ENCODE measurements at places on chromosomes 5 and 9. TPM values are rescaled to one million over a fixed set of nuclear protein-coding genes. Genes with fewer than 3 reads are reported as not detected.

MARCOL gene
- total RNA-seq = not detected

SMIM33 gene
- not detected for total RNA-seq

DOCK8 gene
- 1.3 TPM for total RNA-seq

AOPEP gene
- total RNA-seq = 33.9 TPM

IRX2 gene
- total RNA-seq = 0.20 TPM

GLRA1 gene
- not detected for total RNA-seq

EQTN gene
- total RNA-seq = not detected
